ENCODE measurements at places on chromosomes 5 and 9.
A peak's percentile ranks its signal among the peaks of the same experiment; 100 is the strongest.

- DNase-seq, result no peak
Observed at GRCh38 chr5:177328545-177329231, 17.0 kb upstream of the MXD3 start.

GRCh38 chr5:57311251-57311650, 137.4 kb downstream of the GPBP1 start:
- no peak for DNase-seq

DNA sequence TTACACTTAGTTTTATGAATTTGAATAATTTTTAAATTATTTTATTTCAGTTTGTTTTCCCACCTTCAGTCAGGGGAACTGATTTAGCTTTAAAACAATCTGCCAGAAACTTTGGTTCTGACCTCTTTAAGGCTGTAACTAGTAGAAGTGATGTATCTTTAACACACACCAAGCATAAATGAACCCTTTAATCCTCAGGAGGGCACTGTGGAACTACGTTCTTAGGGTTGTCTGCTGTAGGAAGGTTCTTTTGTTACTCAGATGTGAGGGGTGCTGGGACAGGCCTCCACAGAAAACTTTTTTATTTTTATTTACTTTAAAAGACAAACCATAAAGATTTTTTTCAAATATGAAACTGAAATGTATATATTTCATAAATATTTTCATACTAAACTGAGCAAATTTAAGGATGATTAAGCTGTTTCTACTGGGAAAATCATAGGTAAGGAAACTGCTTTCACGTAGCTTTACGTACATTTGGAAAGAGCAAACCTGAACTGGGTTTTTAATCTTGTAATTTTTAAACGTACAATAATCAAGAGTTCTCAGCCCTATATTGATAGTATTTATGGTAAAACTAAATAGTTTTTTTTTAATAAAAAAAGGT, 5.3 kb downstream of the KLF4 start:
- no peak for DNase-seq

DNA sequence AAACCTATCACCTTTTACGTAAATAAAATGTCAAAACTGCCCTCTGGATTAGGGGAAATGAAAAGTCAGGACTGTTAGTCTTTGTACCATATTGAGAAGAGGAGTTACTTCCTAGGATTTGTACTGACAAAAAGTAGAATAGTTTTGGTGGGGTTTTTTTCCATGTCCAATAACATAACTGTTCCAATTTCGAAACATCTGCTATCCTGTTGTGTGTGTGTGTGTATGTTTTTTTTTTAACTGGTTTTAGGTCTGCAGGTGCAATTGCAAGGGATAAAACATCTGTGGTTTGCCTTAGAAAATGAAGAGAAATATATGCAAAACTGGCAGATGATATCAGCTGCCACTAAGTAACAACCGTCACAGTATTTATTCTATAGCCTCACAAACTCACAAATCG, 506.8 kb downstream of the NFIB start:
- DNase-seq, result no peak

- peak; percentile 20 for DNase-seq
Observed at GRCh38 chr9:99873531-99873930, 32.9 kb upstream of the STX17 start.

DNA sequence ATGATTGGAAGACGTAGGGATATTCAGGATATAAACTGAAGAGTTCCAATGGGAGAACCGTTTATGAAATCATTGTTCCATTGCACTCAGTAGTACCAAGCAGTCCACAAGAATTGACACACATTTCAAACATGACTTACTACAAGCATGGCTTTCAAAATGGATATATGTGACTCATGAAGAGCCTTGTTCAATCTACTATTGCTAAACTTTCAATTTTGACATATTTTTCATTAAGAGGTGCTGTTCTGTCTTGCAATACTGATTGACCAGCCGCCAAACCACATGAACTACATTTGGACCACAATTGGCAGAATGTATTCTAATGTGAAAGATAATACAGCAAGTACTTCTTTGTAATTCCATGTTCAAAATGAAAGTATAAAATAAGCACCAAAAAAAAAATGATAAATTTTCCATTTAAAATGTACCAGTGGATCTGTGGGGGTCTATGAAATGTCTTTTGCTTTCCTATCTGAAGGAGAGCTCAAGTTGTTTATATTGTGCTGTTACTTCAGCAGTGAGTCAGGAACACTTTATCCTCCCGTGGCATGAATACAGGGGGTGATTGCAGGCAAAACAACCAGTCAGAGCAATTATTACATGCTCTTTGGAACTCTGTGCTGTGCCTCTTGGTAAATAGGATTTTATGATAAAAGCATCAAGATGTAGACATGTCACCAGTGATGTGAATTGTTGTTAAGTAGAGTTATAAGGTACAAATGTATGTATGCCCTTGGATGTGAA, 366.0 kb downstream of the ARRDC3 start:
- DNase-seq, result no peak

GRCh38 chr5:133295520-133295919, 243.7 kb downstream of the HSPA4 start:
- no peak for DNase-seq

DNA sequence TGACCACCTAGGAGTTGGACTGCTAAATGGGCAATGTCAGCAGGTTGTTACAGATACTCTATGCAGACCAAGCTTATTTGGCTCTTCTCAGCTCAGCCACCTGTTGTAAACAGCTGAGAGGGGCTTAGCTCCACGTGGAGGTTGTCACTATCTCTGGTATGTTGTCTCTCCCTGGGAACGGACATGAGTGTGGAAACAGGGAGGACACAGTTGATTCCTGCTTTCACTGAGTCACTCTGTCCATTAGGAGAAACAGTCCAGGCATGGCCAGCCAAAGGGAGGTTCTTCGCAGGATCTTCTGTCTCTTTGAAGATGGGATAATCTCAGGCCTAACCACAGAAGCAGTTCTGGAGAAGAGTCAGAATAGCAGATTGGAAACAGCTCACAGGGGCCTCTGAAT, 121.2 kb downstream of the PALM2AKAP2 start:
- no peak for DNase-seq

- DNase-seq, result peak; percentile 33
Observed at GRCh38 chr9:122904466-122904822, 715 bp downstream of the RC3H2 start.

DNA sequence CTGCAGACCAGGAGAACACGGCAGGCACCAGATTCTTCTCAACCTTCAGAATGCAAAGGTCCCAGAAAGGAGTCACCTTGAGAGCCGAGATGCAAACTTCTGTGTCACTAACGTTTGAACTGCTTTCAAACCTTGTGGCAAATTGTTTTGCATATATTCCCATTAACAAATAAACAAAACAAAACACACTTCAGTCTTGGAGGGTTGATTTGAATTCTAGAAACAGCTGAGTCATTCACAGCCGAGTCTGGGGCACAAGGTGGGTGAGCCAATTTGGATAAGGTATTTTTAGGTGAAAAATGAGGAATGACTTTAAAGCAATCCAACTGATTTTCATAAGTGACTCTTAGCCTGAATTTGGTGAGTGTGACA, 38.8 kb upstream of the ANKRD33B start:
- DNase-seq, result no peak

GRCh38 chr9:126886034-126886822, 25.8 kb downstream of the ZBTB34 start:
- DNase-seq, result no peak
